ENCODE measurements at places on chromosomes 4 and X. TPM values are rescaled to one million over a fixed set of nuclear protein-coding genes. Genes with fewer than 3 reads are reported as not detected.

Gene CPLX1
- polyA plus RNA-seq: 1.2 TPM

Gene EDA2R
- polyA plus RNA-seq: 0.18 TPM

Gene TRIM2
- 13.5 TPM for polyA plus RNA-seq

Gene F8A3
- polyA plus RNA-seq: 4.1 TPM

Gene HTATSF1
- 75.0 TPM for polyA plus RNA-seq

Gene BMP3
- 0.01 TPM for polyA plus RNA-seq

Gene IL15
- polyA plus RNA-seq: 4.3 TPM

Gene TENM3
- 2.3 TPM for polyA plus RNA-seq

Gene FAM114A1
- 20.6 TPM for polyA plus RNA-seq

Gene MTNR1A
- polyA plus RNA-seq: 0.51 TPM

Gene TMEM150C
- polyA plus RNA-seq: 14.4 TPM

Gene SMR3B
- not detected for polyA plus RNA-seq

Gene SSX4
- not detected for polyA plus RNA-seq

Gene MAGEB1
- polyA plus RNA-seq: not detected

Gene SMIM9
- not detected for polyA plus RNA-seq

Gene OPN1MW2
- polyA plus RNA-seq: not detected

Gene PNMA6F
- polyA plus RNA-seq: not detected

Gene SYTL5
- polyA plus RNA-seq: 1.7 TPM

Gene SOWAHB
- polyA plus RNA-seq: 2.8 TPM

Gene CTAG1A
- polyA plus RNA-seq: 0.51 TPM

Gene SPON2
- polyA plus RNA-seq: 26.3 TPM

Gene MAGEA2B
- not detected for polyA plus RNA-seq

Gene GAGE13
- not detected for polyA plus RNA-seq

Gene SRPK3
- polyA plus RNA-seq: 0.67 TPM

Gene RIPPLY1
- polyA plus RNA-seq: not detected

Gene CT45A3
- not detected for polyA plus RNA-seq

Gene USP51
- 0.48 TPM for polyA plus RNA-seq

Gene SLC6A14
- 0.11 TPM for polyA plus RNA-seq

Gene CFP
- 7.3 TPM for polyA plus RNA-seq

Gene IL9R
- polyA plus RNA-seq: 0.07 TPM
